Activated T-helper 1 cell treated with anti-CD3 and anti-CD28 coated beads, Interleukin-2, amount 50 U/mL, for 16 hours (primary cell): ENCODE measurements at places on chromosomes 1 and 21.

DNA sequence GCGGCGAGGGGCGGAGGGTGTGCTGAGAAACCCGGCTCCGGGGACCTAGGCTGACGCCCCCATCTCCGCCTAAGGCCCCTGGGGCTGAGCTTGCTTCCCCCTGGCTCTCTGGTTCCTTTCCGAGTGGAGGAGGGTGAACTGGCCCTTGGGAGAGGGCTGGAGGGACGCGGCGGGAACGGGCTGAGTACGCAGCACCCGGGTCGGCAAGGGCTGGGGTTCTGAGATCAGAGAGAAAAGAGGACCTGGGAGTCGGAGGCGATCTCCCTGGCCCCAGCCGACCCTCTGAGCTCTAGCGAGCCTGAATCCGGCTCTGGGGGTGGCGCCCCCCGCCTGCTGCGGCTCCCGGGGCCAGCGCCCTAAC lies 270.8 kb downstream of the FOXD2 start:
- DNase-seq, result no peak

DNA sequence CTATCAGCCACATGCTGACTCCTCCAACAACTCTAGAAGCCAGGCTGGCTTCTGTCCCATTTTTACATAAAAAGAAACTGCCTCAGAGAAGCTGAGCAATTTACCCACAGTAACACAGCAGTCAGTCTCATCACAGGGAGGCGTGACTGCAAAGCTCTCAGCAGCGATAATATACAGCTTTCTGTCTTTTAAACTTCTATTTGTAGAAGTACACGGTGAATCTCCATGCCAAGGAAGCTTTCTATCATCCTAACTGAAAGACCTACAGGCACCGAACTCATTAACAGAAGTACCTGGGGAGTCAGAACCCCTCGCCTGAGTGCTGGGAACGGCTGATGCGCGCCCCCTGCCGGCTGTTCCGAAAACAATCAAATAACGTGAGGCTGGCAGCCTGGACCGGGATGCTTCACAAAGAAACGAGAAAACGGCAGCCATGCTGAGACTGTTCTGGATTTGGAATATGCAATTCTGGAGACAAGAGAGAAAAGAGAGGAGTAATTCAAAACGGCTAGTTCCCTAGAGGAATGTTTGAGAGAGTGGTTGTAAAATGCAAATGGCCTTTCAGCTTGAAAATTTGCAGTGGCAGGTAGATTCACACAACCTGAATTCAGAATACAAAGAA lies 43.5 kb upstream of the RAB4A start:
- DNase-seq, result peak; percentile 75

DNA sequence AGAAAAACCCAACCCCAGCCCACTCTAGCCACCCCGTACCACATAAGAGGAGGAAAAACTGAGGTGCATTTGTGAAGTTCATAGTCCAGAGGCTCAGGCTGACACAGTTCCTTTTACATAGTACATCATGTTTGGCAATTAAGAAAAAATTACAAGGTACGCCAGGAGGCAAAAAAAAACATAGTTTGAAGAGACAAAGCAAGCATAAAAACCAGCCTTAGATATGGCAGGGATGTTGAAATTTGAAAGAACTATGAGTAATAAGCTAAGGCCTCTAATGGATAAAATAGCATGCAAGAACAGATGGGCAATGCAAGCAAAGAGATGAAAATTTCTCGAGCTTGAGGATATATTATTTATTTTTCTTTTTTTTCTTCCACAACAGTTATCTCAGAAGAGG lies 31.9 kb downstream of the MIXL1 start:
- no peak for DNase-seq

- DNase-seq, result no peak
These were observed 61.5 kb downstream of the SYT2 start for GRCh38 chr1:202648605-202649226.

GRCh38 chr1:200029035-200029821 lies 1.7 kb downstream of the NR5A2 start:
- no peak for DNase-seq

DNA sequence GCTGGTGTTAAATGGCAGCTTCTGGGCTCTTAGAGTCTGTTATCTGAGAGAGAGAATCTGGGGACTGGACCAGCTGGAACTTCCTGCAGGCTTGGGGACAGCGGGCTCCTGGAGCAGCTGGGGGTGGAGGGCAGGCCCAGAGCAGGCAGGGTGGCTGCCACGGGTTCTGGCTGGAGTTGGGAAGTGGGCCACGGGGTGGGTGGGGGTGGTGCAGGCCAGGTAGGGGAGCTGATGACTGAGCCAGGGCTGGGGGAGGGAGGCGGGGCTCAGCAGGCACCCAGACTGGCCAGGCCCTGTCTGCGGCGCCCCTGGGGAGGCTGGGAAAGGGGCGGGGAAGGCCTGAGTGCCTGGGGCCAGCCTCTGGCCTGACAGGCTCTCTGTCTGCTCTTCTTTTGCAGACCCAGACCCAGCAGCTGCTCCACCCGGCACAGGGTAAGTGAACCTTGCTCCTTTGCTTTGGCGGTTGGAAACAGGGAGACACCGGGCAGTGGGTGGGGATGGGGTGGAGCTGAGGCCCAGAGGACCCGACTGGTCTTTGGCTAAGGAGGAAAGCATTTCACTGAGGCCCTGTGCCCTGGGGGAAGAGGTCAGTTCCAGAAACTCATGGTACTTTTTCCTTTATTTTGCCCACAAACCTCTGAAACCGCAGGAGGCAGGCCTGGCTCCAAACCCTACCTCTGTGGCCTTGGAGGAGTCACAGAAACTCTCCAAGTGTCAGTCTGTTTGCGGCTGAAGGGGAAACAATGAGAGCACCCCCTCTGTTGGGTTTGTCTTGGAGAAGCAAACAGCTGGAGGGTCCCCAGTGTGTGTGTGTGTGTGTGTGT lies 48.8 kb downstream of the ARHGEF10L start:
- DNase-seq, result no peak
